ENCODE measurements at places on chromosomes 6 and 20. TPM values are rescaled to one million over a fixed set of nuclear protein-coding genes. Genes with fewer than 3 reads are reported as not detected.
A peak's percentile ranks its signal among the peaks of the same experiment; 100 is the strongest.

DNA sequence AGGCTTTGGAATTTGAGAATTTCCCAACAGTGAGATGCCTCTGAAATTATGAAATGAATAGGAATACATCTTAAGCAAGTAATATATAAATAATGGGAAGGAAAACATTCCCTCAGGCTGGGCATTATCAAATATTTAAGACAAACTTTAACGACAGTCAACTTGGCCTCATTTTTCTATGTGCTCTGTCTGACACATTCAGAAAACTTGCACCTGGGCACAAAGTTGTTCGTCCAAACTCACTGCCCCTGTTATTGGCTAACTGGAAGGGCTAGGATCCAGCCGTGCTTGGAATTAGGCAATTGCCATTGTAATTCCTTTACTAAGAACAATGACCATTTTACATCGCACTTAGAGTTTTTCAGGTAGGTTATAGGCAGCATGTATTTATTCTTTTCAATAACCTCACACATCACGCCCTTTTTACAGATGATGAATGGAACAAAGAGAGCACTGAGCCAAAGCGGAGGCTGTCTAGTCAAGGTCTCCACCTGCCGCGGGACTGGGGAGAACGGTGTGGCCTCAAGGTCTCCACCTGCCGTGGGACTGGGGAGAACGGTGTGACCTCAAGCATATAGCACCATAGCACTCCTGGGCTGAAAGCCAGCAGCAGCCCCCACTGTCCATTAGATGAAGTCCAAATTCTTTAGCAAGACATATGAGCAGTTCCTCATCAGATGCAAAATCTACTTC lies 40.7 kb upstream of the FOXQ1 start:
- DNase-seq, result no peak

DNA sequence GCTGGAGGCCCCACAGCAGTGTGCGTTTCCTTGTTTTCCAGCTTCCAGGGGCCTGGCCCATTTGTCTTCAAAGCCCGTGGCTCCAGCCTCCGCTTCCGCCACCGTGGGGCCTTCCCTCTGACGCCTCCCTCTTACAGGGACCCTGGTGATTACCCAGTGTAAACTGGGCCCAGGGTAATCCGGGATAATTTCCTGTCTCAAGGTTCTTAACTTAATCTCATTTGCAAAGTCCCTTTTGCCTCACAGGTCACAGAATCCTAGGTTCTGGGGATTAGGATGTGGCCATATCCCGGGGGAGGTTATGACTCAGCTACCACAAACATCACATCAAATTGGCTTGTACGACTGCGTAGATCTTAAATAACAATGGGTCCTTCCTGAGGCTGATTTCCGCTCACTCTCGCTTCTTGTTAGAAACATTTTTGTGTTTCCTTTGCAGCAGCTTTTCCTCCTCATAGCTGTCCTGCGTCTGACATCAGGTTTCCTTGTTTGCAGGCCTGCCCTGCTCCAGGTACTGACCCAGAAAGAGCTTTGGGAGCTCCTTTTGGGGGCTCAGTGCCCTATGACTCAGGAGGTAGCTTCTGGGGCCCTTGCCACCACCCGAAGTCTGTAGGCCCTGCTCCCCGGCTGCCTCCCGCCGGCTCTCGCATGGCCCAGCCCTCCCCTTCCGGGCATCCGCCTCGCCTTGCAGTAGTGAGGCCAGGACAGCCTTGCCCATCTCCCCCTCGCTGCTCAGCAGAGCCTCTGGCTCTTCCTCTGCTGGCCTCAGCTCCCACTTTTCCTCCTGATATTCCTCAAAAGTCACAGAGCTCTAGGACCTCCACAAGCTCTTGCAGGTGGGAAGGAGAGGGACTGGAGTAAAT lies 100.5 kb downstream of the ERMARD start:
- no peak for DNase-seq

GRCh38 chr6:19999319-20000191 lies 162.4 kb downstream of the ID4 start:
- no peak for DNase-seq

DNA sequence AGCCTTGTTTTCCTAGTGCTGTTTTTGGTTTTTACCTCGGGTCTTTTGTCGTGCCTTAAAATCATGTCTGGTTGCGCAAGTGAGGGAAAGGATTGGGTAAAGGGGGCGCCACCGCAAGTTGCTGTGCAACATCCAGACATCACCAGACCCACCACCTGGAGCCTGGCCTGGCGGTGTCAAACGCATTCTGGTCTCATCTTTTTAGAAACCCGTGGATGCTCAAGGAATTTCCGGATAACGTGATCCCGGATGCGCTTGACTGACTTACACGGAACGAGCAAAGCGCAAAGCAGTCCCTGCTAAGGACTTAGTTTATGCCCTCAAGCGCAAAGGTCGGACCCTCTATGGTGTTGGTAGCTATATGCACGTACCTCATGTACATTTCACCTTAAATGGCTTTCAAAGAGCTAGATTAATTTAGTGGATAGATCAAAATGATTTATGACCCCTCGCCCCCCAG lies 105.2 kb downstream of the OR2B2 start:
- peak; percentile 40 for DNase-seq

GRCh38 chr6:126672649-126673048 lies 332.7 kb downstream of the CENPW start:
- DNase-seq, result no peak

GRCh38 chr6:39524007-39524406 lies 201.2 kb downstream of the KIF6 start:
- DNase-seq, result no peak

Gene GRM4
- total RNA-seq, result not detected

Gene HLA-DQB2
- 1.5 TPM for total RNA-seq

Gene BEND6
- 0.32 TPM for total RNA-seq

Data from prostate gland (tissue), 2 donors.